ENCODE measurements at places on chromosomes 5 and 9. TPM values are rescaled to one million over a fixed set of nuclear protein-coding genes. Genes with fewer than 3 reads are reported as not detected.

Gene TMEM245
- 32.6 TPM for total RNA-seq

Gene CDX1
- not detected for total RNA-seq

Gene SLIT3
- 0.50 TPM for total RNA-seq

Gene GLT6D1
- total RNA-seq: not detected

Gene SLC46A2
- not detected for total RNA-seq

Gene PNPLA7
- total RNA-seq: 3.4 TPM

Gene PTGR1
- total RNA-seq: 0.94 TPM

Gene EPB41L4B
- 0.32 TPM for total RNA-seq

Gene GAS1
- total RNA-seq: 0.34 TPM

Gene IL31RA
- not detected for total RNA-seq

Gene PCDHB4
- total RNA-seq: not detected

Gene DIMT1
- total RNA-seq: 63.8 TPM

Gene RASEF
- total RNA-seq: not detected

Gene PDCD1LG2
- 0.25 TPM for total RNA-seq
